Activated T-helper 2 cell treated with anti-CD3 and anti-CD28 coated beads, Interferon-gamma antibody, Interleukin-2, Interleukin-4, amounts not matched to agents 10 μg/mL and 5 μg/mL and 100 μg/mL, durations not matched to agents 14 hours and 24 hours and 36 hours (primary cell): ENCODE measurements at places on chromosomes 6 and 20. TPM values are rescaled to one million over a fixed set of nuclear protein-coding genes. Genes with fewer than 3 reads are reported as not detected.

GRCh38 chr6:21398741-21399325 is 194.7 kb upstream of the SOX4 start:
- H3K4me3 ChIP-seq: no peak overlapping the region
- peaks cover 15% of the 10 kb centered on the region for H3K4me1 ChIP-seq
- H3K36me3 ChIP-seq: no peaks in the 10 kb centered on the region
- no peak overlapping the region for H3K27ac ChIP-seq

- H3K27ac ChIP-seq: no peak overlapping the region
- H3K4me1 ChIP-seq: peaks cover 4% of the 10 kb centered on the region
These were observed 3.5 kb downstream of the CST9 start for GRCh38 chr20:23602241-23602640.

- no peak for DNase-seq
- H3K36me3 ChIP-seq: no peaks in the 10 kb centered on the region
- H3K27ac ChIP-seq: no peak overlapping the region
- no peaks in the 10 kb centered on the region for H3K27me3 ChIP-seq
- no peak overlapping the region for H3K4me3 ChIP-seq
These were observed 203.7 kb downstream of the TBX18 start for GRCh38 chr6:84560436-84561390.

- H3K36me3 ChIP-seq: no peaks in the 10 kb centered on the region
- H3K27ac ChIP-seq: no peak overlapping the region
- H3K27me3 ChIP-seq: peaks cover 6% of the 10 kb centered on the region
- no peaks in the 10 kb centered on the region for H3K4me1 ChIP-seq
These were observed 116.8 kb downstream of the CDC5L start for GRCh38 chr6:44504301-44504791.

- no peak for DNase-seq
- no peak overlapping the region for H3K27ac ChIP-seq
- no peaks in the 10 kb centered on the region for H3K27me3 ChIP-seq
- H3K4me1 ChIP-seq: peaks cover 16% of the 10 kb centered on the region
- H3K36me3 ChIP-seq: peaks cover 2% of the 10 kb centered on the region
These were observed 119.7 kb upstream of the ZFP64 start for GRCh38 chr20:52311209-52311794.

- no peaks in the 10 kb centered on the region for H3K36me3 ChIP-seq
- H3K4me1 ChIP-seq: peaks cover 7% of the 10 kb centered on the region
- H3K27ac ChIP-seq: no peak overlapping the region
- no peak for DNase-seq
- H3K27me3 ChIP-seq: no peaks in the 10 kb centered on the region
These were observed 4.5 kb downstream of the SUN5 start for GRCh38 chr20:32999603-33000250.

Gene SF3B5
- 207 and 208 TPM in 2 replicates for total RNA-seq

Gene SAMD5
- 0.48 and 0.67 TPM in 2 replicates for total RNA-seq

Gene OGFRL1
- total RNA-seq: 2.9 and 3.3 TPM in 2 replicates

Gene ABCC10
- total RNA-seq: 45.6 and 46.7 TPM in 2 replicates
